T-helper 2 cell treated with Interferon-gamma antibody and Interleukin-4, amounts not matched to agents 5 μg/mL and 100 μg/mL, for 36 hours (primary cell): ENCODE measurements at places on chromosomes 7 and 10.

DNA sequence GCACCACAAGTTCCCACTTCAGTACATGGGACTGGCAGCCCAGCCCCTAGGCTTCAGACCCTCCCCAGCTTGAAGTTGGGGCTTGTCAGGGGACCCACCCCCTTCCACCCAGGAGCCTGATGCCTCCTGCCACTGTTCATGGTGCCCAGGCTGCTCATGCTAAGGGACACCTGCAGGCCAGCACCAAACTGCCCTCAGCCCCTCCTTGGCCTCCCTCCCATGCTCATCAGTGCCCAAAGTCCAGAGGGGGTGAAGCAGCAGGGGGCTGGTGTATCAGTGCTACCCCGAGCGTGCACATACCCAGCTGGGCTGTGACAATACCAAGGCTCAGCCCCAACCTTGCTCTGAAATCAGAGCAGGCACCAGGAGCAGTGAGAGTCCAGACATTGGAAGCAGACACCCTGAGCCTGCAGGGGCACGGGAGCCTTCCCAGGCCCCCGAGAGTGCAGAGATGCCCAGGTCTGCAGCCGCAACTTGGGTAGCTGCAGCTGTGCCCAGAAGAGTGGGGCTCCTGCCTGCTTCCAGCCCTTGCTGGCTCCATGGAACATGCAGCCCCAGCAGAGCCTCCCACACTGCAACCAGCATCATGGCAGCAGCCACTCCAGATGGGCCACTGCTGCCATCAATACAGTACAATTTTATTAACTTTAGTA, 79.0 kb downstream of the MTERF1 start:
- DNase-seq, result no peak

GRCh38 chr7:155222573-155222972, 75.1 kb upstream of the INSIG1 start:
- no peak for DNase-seq

DNA sequence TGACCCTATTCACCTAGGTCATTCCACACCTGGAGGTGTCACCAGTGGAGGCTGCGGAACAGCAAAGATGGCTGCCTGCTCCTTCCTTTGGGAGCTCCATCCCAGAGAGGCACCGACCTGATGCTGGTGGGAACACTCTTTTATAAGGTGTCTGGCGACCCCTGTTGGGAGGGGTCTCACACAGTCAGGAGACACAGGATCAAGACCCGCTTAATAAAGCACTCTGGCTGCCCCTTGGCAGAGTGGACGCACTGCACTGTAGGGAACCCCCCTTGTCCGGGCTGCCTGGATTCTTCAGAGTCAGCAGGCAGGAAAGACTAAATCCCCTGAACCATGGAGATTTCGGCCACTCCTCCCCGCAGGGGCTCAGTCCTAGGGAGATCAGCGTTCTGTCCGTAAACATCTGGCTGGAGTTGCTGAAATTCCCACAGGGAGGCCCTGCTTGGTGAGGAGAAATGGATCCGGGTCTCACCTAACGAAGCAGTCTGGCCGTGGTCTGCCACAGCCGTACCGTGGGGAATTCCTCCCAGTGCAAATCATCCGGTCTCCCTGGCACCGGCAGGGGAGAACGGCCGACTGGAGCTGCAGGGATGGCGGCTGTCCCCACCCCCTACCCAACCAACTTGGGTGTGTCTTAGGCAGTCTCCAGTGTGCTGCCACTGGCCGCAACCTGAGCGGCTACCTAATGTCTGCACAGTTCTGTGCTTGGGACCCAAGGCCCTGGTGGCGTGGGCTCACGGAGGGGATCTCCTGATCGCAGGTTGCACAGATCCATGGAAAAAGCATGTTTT, 66.1 kb downstream of the LSMEM1 start:
- DNase-seq, result no peak

GRCh38 chr7:32077806-32078205, 7.6 kb upstream of the PDE1C start:
- no peak for DNase-seq

- no peak for DNase-seq
These were observed 69.1 kb upstream of the WAC start for GRCh38 chr10:28463676-28464395.

DNA sequence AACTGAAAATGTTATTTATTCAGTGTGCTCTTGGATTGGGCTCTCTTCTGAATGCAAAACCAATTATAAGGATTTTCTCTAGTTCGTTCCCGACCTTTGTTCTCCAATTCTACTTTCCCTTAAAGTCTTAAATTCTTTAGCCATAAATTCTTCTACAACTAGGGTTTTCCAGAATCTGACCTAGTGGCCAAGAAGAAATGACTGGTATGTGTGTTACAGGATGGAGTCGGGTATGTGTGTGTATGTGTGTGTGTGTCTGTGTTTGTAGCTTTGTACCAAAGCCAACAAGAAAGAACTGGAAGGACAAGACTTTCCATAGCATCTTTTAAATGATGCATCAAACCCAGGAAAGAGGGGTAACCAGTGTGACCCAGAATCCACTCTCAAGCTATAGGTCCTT, 25.8 kb upstream of the LEP start:
- no peak for DNase-seq

- no peak for DNase-seq
These were observed 552.5 kb upstream of the MBL2 start for GRCh38 chr10:53325066-53325465.

- no peak for DNase-seq
These were observed 6.4 kb downstream of the DLX6 start for GRCh38 chr7:97011536-97012364.
